MCF 10A (cell line): ENCODE measurements at places on chromosomes 3 and 15. TPM values are rescaled to one million over a fixed set of nuclear protein-coding genes. Genes with fewer than 3 reads are reported as not detected.

FRMD5 gene
- total RNA-seq, result 0.71 and 0.98 TPM in 2 replicates

XCR1 gene
- total RNA-seq, result not detected in 2 replicates

ZCWPW2 gene
- 0.77 and 1.0 TPM in 2 replicates for total RNA-seq

CRTC3 gene
- 22.6 and 25.9 TPM in 2 replicates for total RNA-seq

CCR8 gene
- total RNA-seq, result not detected in 2 replicates

SKOR1 gene
- 0.07 and 0.17 TPM in 2 replicates for total RNA-seq

LRRC34 gene
- not detected in 2 replicates for total RNA-seq

TMC3 gene
- total RNA-seq, result not detected in 2 replicates

TATDN2 gene
- 21.0 and 25.9 TPM in 2 replicates for total RNA-seq

ARGFX gene
- not detected in 2 replicates for total RNA-seq

SCG3 gene
- total RNA-seq, result not detected in 2 replicates

MEF2A gene
- 52.9 and 55.2 TPM in 2 replicates for total RNA-seq

GRCh38 chr15:58457466-58457965 is 25.7 kb downstream of the LIPC start:
- DNase-seq, result peak; percentile 69

- DNase-seq, result no peak
Observed at GRCh38 chr3:160719710-160720109, 36.3 kb upstream of the PPM1L start.

GRCh38 chr3:193728429-193729087 is 135.6 kb downstream of the OPA1 start:
- no peak for DNase-seq

- peak; percentile 50 for DNase-seq
Observed at GRCh38 chr3:169748670-169749069, 16.2 kb downstream of the TERC start.

DNA sequence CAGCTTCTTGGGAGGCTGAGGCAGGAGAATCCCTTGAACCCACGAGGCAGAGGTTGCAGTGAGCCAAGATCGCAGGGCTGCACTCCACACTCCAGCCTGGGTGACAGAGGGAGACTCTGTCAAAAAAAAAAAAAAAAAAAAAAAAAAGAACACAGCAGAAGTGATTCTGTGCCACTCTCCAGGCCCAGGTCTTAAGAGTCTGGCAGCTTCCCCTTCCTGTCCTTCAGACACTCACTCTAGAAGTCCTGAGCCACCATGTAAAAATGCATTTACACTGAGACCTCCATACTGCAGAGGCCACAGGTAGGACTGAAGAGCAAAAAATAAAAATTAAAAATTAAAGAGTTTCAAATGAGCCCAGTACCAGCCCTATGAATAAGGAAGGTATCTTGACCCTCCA is 11.8 kb upstream of the CDV3 start:
- DNase-seq, result no peak

DNA sequence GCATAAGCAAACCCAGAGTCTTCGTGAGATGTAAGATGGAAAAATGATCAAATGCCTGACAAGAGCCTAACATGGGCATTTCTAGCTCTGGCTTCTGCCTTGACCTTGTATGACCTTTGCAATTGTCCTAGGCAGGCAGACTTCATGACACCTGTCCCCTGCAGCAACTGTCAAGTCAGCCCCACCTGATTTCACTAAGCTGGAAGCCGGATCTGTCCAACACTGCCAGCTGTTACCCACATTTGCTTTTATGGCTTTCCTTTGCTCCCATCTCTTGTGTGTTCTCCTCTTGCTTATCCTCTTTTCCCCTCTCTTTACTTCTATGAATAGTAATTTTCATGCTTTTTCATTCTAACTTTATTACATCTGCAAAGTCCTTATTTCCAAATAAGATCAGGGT is 48.5 kb upstream of the TNIK start:
- no peak for DNase-seq

DNA sequence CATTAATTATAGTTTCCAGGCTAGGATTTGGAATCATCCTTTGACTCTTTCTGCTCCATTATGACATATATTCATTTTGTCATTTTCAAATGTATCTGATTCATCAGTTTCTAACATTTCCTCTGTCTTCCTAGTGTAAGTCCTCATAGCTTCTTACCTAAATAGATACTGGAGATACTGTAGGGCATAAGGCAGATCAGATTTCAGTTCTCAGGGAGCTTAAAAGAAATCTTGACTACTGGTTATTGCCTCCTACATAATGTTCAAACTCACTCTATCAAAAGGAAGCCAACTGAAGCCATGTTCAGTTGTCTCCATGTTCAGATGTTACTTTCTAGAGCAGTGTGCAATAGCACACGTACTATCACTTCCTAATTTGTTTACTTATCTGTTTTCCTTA is 29.6 kb upstream of the CTDSPL2 start:
- DNase-seq, result no peak

- no peak for DNase-seq
Observed at GRCh38 chr3:50480471-50480870, 23.0 kb downstream of the CACNA2D2 start.

DNA sequence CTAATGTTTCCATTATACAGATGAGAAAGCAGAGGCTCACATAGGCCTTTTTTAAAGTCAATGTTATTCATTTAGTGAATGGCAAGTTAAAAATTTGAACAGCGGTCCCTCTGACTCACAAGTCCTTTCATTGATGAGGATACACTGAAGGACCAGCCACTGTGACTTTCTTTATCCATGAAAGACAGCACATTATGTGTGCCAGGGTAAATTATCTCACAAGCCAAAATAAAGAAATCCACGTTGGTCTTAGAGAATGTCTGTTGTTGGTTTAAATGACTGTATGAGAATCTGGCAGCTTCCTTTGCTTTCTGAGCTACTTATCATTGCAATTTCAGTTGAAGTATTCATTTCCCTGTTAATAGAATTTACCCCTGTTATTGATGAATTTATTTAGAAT is 485.1 kb downstream of the TBL1XR1 start:
- DNase-seq, result no peak

DNA sequence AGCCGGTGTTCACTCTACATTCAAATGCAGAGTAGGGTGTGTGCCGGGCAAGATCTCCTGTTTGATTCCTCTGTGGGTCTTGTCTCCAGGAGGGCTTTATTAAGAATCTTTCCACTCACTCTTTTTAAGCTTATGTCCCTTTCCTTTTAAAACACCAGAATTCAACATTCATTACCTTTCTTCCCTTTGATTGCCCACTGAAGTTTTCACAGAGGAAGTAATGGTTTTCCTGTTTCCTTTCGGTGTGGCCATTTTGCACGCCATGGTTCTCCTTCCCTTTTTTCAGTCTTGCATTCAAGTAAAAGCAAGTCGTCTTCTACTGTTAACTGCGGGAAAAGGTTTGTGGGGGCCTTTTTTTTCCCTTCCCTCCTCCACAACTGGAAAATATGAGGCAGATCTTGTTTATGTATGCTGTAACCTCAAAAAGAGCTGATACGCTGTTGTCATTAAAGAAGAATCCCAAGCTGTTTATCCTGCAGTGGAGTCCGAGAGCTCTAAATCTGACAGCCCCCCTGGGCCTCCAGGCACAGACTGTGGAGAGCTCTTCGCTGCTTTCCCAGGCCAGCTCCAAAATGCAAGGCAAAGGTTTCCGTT is 40.5 kb downstream of the FILIP1L start:
- no peak for DNase-seq

- DNase-seq, result no peak
Observed at GRCh38 chr3:13822871-13823585, 56.8 kb downstream of the WNT7A start.

GRCh38 chr3:186318135-186318534 is 43.9 kb downstream of the DGKG start:
- no peak for DNase-seq

GRCh38 chr3:191217301-191217700 is 18.3 kb downstream of the OSTN start:
- no peak for DNase-seq

DNA sequence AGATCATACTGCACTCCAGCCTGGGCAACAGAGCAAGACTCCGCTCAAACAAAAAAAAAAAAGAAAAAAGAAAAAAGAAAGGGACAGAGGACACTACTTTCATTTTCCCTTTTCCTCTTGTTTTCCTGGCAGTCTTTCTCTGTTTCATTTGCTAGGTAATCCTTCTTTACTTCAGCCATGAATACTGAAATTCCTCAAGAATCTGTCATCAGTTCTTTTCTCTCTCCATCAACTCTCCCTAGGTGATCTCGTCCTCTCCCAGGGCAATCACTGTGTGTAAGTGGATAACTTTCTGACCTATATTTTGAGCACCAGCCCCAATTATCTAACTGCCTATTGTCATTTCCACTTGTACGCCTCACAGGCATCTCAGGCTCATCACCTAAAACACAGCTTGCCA is 51.5 kb downstream of the TTC23 start:
- no peak for DNase-seq

- DNase-seq, result no peak
Observed at GRCh38 chr15:28265334-28266019, 56.5 kb downstream of the HERC2 start.

DNA sequence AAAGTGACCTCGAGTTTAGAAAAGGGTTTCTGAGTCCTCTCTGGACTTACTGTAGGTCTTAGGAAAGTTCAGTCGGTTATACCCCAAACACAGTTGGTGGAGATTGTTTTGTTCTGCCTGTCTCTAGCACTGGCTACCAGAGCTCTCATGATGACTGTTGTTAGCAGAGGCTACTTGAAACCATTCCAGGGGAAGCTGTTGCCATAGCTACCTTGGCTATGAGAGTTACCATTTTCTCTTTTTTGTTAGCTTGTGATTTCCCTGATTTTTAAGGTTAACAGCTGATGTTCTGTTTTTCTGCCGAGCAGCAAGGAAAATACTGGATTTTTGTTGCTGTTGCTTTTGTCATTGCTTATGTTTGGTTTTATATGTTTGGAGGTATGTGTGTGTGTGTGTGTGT is 26.7 kb downstream of the ABHD2 start:
- DNase-seq, result no peak

DNA sequence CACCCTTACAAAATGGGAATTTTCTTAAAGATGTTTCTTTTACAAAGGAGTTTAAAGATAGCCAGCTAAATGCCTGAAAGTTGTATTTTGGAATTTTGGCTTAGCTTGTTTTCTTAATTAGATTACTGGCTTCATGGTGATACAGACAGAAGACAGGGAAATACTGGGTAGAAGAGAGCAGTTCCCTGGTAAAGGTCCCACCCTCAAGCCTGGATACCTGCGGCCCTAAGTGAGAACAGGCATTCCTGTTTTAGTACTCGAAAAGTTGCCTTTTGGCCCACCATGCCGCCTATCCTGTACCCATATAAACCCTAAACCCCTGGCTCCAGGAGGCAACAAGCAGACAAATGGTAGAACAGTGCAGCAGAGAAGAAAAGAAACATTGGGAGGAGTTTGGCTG is 29.4 kb downstream of the SETMAR start:
- DNase-seq, result no peak

DNA sequence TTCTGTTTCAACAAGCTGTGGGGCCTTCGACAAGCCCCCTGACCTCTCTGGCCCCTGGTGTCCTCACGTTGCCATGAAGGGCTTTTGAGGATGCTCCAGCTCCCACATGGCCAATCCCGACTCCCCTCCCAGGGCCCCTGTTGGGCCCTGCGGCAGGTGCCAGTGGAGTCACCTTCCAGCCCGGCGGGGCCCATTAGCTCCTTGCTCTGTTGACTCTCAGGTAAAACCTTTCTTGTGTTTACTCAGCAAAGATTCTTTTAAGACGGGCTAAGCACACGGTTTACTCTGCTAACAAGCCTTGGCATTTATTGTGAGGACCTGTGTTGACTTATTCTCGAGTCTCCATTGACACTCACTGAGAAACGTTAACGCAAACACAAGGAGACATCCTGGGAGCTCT is 15.0 kb downstream of the RPLP1 start:
- no peak for DNase-seq

DNA sequence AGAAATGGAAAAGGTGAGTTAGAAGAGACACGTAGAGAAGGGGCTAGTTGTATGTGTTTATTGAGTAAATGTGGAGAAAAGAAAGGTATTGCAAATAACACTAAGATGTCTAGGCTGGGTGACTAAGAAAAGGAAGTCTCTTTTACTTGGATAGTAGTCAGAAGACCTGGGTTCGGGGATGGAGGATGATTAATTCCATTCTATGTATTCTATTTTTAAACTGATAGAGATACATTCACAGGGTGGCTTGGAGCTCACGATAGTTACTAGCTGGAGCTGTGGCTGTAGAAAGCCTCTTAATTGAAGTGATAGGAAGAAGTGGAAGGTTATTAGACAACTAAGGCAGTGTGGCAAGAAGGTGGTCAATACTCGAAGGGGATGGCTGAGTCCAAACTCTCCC is 65.9 kb upstream of the TNIK start:
- DNase-seq, result no peak

GRCh38 chr3:177201700-177202397 is 4.6 kb upstream of the TBL1XR1 start:
- peak; percentile 94 for DNase-seq
